ENCODE measurements at places on chromosomes 3 and 15. TPM values are rescaled to one million over a fixed set of nuclear protein-coding genes. Genes with fewer than 3 reads are reported as not detected.

The TM6SF1 gene
- 30.2 TPM for total RNA-seq

The SPSB4 gene
- 1.8 TPM for total RNA-seq

The ALDH1L1 gene
- 24.0 TPM for total RNA-seq

The KBTBD12 gene
- 4.4 TPM for total RNA-seq

- DNase-seq, result no peak
These were observed 84.5 kb downstream of the CHSY1 start for GRCh38 chr15:101167411-101167752.

GRCh38 chr3:78274475-78275065 is 1234.7 kb downstream of the ROBO2 start:
- no peak for DNase-seq

GRCh38 chr15:83192742-83193141 is 14.9 kb downstream of the HDGFL3 start:
- no peak for DNase-seq

- DNase-seq, result no peak
These were observed 831.7 kb downstream of the CADM2 start for GRCh38 chr3:85790445-85791030.
